Activated T-helper 1 cell treated with anti-CD3 and anti-CD28 coated beads, Interleukin-12 subunit alpha, Interleukin-12 subunit beta, Interleukin-2, Interleukin-4 antibody, amounts not matched to agents 30 ng/mL and 10 ng/mL and 1 ng/mL, durations not matched to agents 14 hours and 24 hours and 36 hours (primary cell): ENCODE measurements at places on chromosomes 16 and 17.

DNA sequence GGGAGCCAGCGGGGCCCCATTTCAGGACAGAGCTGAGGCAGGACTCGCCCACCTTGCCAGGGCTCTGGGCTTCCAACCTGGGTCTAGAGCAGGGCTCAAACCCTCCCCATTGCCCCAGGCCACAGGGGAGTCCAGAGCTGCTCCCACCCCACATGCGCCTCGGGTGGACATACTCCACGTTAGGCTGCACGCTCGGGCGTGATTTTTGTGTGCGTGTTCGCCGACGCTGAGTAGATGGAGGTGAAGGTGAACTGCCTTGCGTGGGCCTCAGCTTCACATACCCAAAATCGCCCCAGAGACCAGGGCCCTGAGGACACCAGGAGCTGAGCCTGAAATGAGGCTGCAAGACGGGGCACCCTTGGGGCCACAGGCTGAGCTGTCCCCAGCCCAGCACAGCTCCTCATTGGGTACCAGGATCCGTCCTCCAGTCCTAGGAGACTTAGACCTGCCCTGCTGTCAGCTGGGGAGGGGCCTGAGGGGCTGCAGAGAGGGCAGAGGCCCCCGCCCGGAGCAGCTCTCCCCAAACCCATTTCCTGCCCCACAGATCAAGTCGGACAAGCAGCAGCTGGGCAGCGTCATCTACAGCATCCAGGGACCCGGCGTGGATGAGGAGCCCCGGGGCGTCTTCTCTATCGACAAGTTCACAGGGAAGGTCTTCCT, 8.2 kb downstream of the CDH15 start:
- no peak for DNase-seq

DNA sequence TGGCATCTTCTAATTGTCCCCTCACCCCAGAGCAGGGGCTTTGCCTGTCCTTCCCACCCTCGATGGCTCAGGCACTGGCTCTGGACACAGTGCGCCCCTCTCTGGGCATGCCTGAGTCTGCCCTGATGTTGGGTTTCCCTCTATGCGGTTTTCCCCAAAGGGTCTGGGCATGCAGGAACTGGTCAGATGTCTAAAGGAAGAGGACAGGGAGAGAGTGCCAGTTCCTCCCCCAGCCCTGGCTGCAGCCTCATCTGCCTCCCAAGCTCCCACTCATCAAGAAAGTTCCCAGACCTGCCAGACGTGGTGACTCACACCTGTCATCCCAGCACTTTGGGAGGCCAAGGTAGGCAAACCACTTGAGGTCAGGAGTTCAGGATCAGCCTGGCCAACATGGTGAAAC, 41.3 kb upstream of the PABPN1L start:
- DNase-seq = no peak

GRCh38 chr17:72462814-72463213, 342.0 kb downstream of the SOX9 start:
- no peak for DNase-seq

DNA sequence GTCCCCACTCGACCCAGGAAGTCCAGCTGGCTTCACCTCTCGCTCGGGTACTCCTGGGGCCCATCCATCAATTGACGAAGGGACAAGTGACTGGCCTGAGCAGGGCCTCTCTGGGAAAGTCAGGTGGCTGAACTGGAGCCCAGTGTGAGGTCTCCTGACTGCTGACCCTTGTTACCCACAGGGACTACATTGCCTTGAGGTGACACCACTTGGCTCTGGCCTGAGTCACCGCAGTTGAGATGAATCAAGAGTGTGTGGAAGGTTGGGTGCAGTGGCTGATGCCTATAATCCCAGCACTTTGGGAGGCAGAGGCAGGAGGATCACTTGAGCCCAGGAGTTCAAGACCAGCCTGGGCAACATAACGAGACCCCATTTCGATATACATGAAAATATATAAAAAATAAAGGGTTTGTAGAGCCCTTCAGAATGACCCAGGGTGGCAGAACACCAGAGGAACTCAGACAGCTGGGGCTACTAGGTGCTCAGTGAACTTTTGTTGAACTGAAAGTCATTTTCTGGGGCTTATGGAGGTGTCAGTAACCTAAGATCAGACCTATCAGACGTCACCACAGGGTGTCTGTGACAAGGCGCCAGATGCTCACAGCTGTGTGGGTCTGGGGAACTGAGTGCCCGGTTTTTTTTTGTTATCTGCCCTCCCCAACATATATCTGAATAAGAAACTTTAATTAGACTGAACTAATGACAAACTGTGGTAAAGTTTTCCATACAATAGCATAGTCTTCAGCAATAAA, 14.8 kb upstream of the ZFP90 start:
- no peak for DNase-seq

DNA sequence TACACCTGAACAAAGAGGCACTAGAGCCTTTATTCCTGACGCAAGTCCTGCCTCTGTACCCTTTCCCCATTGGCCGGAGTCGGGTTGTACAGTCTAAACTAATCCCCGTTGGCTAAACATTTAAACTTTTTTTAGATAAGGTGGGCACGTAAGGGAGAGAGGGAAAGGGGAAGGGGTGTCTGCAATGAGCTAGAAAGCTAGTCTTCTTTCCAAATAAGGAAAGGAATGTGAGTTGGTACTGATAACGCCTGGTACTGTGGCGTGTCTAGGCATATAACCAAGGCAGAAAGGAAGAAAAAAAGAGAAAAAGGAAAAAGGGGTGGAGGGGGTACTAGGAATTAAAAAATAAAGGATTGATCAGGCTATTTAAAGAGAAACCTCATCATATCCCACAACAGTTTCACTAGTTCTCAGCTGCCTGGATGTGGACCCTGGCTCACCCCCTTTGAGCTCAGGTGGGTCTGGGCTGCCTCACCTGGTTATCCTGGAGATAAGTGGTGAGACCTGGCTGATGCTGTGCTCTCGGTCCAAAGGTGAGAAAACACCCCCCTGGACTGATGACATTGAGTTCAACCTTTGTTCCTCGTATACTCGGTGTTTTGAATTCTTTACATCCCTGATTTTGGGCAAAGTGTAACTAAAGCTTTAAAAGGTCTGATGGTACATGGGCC, 90.9 kb upstream of the EEF2KMT start:
- no peak for DNase-seq

DNA sequence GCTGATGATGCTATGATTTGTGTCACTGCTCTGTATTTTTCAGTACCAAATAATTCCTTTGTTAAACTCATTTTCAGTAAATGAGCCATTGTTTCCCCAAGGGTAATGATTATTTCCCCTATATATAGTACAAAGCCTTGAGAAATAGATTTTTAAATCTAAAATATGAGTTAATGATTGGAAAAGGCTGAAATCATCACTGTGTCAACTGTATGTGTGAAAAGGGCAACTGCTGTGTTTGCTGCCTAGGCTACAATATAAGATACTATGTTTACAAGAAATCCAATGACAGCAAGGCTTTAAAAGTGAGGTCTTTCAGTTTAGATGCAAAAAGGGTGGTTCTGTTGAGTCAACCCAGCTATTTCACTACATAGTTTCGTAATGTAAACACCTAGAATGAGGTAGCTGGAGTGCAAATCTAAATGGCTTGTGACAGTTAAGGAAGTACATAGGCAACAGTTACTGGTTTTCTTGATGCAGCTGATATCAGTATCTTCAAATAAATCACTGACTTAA, 15.3 kb downstream of the NLK start:
- DNase-seq = no peak

DNA sequence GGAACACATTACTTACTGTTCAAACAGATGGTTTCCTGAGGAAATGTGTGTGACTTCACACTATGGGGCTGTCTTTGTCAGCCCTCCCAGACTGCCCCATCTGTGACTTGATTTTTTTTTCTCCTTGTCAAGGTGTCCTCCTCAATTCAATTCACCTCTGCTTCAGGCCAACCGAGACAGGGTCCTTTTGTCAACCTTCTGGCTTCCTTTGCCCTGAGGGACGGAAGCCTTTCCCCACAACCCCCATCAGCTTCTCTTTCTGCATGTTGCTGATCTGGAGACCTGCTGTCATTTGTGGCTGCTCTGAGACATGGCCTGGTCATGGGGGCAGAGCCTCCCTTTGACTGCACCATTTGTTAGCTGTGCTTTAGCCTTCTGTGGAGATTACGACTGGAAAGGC, 21.3 kb upstream of the RGS9 start:
- no peak for DNase-seq

DNA sequence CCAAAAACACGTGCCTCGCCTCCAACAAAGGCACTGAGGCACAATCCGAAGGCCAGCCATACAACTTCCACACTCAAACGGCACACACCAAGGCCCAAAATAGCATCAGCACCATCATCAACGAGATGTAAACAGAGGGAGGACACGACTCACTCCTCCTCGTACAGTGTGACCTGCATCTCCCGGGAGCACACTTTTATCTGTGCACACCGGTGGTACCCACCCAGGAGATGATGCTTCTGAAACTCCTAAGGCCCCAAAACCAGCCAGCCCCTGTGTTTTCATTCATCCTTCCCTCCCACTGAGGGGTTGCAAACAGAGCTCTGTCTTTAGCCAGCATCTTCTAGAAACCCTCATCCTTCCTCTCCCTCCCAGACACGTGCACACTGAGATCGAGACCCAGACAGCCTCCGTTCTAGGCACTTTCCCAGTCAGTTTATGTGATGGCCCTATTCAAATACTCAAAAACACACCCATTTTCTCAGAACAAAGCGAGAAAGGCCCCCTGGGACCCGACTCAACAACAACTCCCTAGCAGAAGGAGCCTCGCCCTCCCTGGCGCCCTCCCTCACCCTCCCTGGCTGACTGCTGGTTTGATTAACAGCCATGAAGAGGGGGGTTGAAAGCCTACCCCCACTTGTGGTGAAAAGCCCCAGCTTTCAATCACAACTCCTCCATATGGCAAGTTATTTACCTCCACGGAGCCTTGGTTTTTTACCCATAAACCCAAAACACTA, 76.3 kb downstream of the GAS7 start:
- no peak for DNase-seq

- no peak for DNase-seq
These were observed 42.9 kb downstream of the PAFAH1B1 start for GRCh38 chr17:2636169-2636930.

DNA sequence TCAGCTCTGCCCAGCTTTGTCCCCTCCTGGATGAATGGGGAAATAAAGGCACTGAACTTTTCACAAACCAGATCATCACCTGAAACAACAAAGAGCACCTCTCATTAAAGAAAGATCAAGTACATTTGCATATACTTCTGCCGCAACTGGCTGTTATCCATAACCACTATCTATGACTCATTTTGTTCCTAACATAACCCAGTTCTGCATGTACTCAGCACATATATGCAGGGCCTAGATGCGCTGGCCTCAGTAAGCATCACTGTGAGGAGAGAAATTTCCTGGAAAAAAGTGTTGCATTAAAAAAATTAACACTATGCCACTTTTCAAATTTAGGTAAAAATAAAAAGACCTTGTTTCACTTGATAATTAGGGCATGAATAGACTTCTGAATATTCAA, 1718.4 kb downstream of the TP53TG3F start:
- no peak for DNase-seq

DNA sequence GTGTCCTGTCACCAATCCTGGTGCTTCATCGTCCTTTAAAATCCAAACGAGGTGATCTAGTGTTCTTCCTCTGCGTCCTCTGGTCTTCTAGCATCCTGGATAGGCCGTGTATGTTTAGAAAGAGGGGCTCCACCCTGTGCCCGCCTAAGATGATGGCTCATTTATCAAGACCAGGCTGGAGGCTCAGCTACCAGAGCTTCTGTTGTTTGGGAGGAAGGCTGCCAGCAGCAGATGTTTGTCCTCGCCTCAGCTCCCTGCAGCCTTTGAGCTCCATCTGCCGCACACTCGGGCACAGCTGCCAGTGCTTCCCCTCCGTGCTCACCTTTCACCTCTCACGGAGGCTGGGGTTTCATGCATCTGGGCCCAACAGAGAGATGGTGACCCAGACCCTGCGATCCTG, 954.7 kb upstream of the RBFOX1 start:
- DNase-seq = no peak

DNA sequence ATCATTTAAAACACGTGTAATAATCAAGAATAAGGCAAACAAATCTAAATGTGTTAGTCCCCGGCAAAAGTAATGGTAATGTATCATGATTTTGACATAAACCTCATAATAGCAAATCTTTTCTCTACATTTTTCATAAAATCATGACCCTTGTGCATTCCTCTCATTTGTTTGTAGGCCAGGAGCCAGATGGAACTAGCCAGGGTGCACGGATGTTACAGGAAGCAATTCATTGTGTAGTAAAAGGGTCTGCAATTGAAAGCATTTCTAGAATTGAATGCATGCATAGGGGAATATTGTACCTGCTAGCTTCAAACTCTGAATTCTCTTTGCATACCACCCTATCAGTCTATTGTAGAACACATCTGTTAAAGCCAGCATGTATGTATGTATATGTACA, 66.6 kb downstream of the CNTNAP4 start:
- DNase-seq = no peak

DNA sequence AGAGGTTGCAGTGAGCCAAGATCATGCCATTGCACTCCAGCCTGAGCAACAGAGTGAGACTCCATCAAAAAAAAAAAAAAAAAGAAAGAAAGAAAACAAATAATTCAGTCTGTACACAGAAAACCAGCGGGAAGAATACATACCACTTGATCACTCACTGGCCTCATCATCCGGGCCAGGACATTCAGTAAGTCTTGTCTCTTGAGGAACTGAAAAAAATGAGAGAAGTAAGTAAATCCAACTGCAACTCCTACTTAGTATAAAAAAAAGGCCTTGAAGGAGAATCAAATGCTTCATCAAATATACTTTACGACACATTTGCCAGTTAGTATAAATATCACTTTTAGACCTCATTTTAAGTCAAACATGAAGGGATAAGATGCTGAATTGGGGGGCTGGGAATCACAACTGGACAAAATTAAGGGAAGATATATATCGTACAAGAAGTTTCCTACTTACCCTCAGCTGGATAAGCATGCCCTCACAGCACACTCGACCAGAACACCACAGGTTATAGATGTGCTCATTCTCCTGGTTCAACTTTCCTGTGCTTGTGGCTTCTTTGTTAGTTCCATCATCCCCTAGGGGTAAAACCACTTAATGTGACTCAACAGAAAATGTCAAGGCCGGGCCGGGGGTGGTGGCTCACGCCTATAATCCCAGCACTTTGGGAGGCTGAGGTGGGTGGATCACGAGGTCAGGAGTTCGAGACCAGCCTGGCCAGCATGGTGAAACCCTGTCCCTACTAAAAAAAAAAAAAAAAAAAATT, 12.4 kb downstream of the CCDC47 start:
- DNase-seq = no peak

DNA sequence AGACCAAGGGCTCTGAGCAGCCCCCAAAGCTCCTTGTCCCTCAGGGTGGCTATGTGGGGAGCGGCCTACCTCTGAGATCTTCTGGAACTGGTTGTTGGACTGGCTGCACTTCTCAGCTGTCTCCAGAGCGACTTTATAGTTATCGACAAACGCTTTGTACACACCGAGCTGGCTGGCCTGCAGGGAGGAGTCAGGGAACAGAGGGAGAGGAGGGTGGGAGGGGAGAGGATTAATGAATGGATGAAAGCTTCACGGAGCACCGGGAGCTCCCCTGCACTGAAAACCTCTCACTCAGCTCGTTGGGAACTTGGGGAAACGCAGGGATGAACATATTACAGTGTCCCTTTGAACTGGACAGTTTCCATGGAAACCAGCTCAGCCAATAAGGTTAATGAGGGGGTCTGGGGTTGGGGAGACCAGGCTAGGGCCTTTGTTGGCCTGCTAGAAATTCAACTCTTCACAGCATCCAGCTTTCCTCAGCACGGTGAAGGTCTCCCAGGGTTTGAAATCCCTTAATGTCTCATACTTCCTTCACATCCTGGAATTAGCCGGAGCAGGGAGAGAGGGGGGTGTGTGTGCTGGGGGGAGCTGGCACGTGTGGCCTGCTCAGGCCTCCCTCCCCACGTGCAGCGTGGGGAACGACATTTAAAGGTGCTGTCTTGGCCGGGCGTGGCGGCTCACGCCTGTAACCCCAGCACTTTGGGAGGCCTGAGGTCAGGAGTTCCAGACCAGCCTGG, 86.7 kb downstream of the TIMM22 start:
- no peak for DNase-seq

- DNase-seq = no peak
These were observed 29.4 kb upstream of the CACNG5 start for GRCh38 chr17:66805567-66805966.
